ENCODE measurements at places on chromosomes 5 and 9.

- DNase-seq: no peak
These were observed 2.9 kb downstream of the B4GALT1 start for GRCh38 chr9:33164138-33164809.

DNA sequence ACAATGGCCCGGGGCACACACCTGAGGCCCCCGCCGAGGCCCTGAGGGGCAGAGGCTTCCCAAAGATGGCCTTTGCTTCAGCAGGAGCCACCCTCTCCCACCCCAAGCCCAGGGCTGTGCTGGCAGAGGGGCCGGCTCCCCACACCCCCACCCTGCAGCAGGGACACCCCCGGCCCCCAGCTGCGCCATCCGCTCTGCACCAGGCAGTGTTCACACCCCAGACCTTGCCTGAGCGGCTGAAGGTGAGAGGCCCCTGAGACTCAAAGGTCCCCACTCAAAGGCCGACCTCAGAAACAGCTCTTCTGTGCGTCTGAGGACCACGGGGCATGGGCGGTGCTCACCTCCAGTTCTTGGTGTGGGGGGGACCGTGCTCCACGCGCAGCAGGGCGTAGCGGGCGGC, 37.6 kb downstream of the SLC12A7 start:
- no peak for DNase-seq

- DNase-seq: no peak
These were observed 29.5 kb downstream of the SURF6 start for GRCh38 chr9:133306242-133307204.

GRCh38 chr5:147391781-147392180, 118.1 kb downstream of the DPYSL3 start:
- no peak for DNase-seq

- DNase-seq: no peak
These were observed 138.6 kb downstream of the ARL15 start for GRCh38 chr5:54171645-54172384.

Data from neuronal stem cell (in vitro differentiated cells).